ENCODE measurements at places on chromosomes 7 and 10.
A peak's percentile ranks its signal among the peaks of the same experiment; 100 is the strongest.

DNA sequence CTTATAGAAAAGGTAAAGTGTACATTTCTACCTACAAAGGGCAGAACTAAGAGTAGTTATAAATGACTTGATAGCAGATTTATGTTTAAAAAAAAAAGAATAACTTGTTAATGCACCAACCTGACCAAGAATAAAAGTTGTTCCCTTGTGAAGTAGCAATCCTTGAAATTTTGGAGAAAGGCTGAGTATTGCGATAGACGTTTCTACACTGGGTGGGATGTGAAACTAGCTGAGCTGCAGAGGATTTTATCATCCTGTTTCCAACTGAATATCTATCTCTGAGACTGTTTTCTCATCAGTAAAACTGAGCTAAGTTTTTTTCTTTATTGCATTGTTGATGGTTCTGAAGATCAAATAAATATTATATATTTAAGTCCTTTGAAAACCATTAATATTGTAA lies 14.6 kb downstream of the MDFIC start:
- DNase-seq: no peak

DNA sequence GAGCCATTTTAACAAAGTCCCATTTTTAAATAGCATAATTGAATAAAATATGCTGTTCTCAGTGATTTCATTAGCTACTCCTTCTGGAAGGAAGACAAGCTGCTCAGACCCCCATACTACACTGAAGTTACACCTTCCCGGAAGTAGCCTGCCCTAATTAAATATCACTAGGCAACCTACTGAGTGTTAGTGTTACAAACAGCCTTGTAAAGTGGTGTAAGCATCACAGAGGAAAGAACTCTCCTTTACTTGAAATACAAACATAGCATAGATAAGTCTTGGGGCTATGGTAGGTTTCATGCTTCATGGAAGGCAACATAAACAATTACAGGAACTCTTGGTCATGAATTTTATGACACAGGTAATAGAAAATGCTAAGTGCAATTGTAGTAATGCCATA lies 43.4 kb upstream of the PTN start:
- no peak for DNase-seq

DNA sequence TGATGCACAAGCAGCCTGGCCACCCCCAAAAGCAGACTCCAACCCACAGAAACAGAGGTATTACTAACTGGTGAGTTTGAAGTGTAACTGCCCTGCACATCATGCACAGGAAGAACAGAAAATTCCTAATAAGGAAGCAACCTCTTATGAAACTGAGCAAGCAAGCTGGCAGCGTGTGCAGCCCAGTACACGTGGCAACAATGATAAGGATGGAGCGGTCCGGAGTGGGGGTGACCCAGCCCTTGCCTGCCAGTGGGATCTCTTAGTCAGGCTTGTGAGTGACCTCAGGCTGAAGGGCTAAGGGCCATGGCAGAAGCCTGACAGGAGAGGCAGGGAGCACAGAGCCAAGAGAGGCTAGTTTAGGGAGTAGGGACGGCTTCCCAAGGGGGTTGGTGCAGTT lies 22.1 kb upstream of the AOAH start:
- DNase-seq: no peak

DNA sequence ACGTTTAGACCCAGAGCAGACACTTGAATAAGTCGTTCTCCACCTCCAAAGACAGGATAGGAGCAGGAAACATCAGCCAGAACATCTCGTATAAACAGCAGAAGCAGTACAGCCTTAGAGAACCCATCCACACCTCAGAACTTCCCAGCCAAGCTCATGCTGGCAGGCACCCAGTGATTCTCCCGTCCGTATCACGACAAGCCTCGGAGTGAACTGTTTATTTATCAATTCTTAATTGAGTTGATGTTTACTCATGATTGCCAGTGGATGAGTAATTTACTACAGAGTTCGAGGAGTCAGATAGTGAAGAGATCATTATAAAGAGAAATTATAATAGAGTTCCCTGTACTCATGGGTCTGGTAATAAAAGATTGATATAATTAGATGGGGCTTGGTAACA lies 811.5 kb downstream of the LRMDA start:
- DNase-seq: peak; percentile 1

DNA sequence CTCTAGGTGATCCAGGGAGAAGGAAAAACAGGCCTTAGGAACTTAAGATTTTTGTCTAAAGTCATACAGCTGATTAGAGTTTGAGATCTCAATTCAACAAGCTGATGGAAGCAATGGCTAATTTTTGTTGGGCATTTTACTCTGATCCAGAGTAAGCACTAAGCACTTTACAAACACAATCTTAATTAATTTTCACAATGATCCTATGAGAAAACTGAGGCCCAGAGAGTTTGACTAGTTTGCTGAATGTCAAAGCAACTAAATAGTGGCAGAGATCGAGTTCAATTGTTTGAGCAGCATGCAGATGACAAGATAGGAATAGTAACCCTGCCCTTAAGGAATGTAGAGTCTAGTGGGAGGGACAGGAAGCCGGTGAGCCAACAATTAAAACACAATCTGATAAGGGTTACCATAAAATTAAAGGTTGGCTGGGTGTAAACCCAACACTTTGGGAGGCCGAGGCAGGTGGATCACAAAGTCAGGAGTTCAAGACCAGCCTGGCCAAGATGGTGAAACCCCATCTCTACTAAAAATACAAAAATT lies 13.5 kb upstream of the RPEL1 start:
- DNase-seq: no peak

DNA sequence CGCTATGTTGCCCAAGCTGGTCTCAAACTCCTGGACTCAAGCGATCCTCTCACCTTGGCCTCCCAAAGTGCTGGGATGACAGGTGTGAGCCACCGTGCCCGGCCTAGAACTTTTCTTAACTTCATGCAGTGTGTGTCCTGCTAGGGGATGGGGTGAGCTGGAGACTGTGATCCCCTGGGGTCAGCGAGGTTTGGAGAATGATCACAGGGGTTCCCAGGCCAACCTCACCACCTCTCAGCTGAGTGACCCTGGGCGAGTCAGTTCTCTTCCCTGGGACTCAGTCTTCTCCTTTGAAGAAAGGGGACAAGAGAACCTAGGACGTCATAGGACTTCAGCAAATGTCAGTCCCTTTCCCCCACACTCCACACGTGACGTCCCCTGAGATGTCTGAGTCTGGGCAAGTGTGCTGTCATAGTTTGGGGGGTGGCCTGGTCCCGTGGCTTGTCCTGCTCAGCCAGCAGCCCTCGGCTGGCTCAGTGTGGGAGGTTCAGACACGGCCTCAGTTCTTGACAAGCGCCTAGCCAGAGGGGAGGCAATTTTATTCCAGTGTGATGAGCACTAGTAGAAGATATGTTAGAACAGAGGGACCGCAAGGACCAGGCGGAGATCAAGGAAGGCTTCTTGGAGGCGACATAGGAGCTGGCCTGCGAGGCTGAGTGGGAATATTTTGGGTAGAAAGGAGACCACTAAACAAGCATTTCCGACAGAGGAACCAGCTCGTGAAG lies 43.3 kb upstream of the ELN start:
- DNase-seq: no peak

- peak; percentile 4 for DNase-seq
Observed at GRCh38 chr7:21507627-21508343, 35.1 kb upstream of the DNAH11 start.

DNA sequence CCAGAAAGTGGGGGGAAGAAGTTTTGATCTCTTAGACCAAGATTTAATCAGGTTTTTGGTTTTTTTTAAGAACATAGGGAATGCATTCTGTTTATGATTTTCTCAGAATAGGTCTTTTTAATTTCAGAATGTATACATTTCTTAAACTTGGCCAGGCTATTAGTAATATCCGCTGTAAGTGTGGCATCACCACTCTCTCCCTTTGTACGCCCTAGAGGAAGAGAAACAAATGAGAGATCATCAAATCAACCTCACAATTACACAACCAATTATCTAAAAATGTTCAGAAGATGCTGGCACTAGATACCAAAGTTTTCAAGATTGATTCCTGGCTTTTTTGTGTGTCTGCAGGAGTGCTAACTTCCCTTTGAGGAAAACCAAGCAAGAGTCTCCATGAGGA lies 70.0 kb downstream of the KLF6 start:
- DNase-seq: no peak

DNA sequence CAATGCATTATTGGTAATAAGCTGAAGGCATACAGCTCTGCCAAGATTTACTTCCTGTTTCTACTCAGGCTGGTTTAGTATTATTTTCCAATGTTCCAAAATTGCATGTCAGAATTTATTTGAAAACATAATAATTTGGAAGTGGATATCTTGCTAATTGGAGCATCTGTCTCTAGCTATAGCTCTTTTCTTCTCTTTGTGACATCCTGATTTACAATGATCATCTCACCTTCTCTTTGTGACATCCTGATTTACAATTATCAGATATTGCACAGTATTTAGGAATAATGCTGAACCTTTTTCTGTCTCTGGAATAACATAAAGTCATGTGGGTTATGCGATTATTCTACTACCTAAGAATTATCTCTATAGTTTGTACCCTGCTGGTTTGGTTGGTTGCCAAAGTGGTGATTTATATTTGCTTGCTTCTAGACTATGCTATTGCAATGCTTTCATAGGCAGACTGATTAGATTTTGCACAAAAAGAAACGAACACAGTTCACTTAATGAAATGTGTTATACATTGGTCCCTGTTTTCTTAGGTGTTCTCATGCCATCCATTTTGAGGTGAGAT lies 44.3 kb upstream of the CABCOCO1 start:
- DNase-seq: peak; percentile 11

DNA sequence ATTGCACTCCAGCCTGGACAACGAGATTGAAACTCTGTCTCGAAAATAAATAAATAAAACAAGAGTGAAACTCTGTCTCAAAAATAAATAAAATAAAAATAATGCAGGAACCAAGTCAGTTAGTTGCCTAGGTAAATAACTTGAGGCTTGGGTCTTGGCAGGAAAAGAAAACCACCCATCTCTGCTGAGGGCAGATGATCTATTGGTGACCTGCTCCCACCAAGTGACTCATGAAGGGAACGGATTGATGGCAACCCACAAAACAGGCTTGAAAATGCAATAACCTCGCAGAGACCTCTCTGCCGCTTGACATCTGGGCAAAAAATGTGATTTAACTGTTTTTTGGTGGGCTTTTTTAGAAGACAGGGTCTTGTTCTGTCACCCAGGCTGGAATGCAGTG lies 86.6 kb downstream of the CALN1 start:
- DNase-seq: no peak

GRCh38 chr7:74718336-74718735 lies 55.5 kb upstream of the NCF1 start:
- no peak for DNase-seq

GRCh38 chr10:58513188-58514110 lies 777 bp downstream of the BICC1 start:
- no peak for DNase-seq

DNA sequence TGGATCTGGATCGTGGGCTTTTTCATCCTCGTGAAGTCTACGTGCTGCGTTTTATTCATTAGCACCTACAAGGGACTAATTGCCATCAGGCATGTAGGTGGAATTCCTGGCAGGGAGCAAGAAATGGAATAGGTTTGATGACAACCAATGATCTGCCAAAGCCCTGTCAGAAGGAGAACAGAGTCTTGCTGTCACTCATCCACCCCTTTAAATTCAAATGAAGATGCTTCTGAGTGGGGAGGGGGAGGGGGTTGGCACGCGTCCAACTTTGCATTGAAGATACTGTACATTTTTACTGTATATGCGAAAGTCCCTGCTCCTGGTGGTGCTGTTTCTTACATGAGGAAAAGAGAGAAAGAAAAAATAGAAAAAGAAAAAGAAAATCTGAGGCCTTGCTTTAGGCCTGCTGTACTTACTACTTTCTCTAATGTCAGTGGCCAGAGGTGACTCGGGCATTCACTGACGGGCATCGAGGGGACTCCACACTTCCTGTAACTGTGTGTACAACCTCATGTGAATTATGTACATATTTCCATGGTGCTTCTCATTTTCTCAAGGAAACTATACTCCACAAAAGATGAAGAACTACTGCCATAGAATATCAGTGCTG lies 569.1 kb downstream of the INHBA start:
- DNase-seq: no peak

DNA sequence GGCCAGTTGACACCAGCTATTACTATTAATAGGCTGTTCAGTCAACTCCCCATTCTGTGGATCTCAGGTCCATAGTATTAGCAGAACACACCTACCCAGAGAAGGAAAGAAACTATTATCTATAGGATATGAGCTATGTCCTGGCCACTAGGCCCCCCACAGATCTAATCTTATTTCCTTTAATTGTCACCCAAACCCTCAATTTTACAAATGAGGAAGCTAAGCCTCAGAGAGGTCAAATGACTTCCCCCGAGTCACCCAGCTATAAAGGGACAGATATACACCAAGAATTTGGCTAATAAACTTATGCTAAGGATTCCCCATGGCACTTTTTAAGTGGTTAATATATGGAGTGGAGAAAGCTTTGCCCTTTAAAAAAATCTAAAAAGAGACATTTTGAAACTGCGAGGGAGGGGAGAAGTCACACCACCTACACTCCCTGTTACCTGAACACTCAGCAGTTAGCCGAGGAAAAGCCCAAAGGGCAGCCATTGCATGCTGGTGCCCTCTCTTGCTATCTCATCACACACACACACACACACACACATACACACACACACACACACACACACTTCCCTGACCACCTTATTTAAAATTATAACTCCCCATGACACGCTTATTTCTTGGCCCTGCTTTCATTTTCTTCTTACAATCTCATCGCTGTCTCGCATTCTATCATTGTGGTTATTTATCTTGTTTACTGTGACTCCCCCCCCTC lies 157.0 kb upstream of the ADO start:
- no peak for DNase-seq

GRCh38 chr10:73937333-73938043 lies 26.6 kb downstream of the PLAU start:
- DNase-seq: no peak

DNA sequence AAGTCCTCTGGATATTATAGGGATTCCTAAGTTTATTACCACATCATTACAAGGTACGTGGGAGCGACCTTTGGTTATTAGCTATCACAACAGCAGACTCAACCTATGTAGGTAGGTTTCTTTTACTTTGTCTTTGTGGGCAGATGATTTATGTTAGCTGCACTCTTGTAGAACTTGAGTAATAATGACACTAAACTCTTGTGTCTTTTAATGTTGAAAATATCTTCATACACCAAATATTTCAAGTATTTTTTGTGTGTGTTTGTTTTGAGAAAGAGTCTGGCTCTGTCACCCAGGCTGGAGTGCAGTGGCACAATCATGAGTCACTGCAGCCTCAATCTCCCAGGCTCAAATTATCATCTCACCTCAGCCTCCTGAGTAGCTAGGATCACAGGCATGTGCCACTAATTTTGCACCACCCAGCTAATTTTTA lies 19.2 kb upstream of the SUPV3L1 start:
- DNase-seq: no peak

DNA sequence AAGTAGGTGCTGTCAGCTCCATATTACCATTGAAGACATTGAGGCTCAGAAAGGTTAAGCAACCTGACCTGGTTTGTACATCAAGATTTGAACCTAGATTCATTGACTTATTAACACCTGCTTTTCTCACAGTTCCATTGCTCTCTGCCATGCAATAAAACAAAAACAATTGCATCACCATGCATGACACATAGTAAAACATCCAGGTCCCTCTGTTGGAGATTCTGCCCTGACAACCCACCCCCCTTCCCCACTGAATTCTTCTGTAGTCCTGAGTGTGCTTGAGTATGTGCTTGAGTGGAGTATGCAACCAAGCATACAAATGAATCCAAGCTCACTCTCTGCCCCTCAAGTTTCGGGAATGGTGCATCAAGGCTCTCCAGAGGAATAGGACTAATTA lies 6.0 kb upstream of the LMBR1 start:
- no peak for DNase-seq

GRCh38 chr7:128763541-128763940 lies 12.1 kb downstream of the OPN1SW start:
- no peak for DNase-seq

GRCh38 chr7:82266081-82266480 lies 177.5 kb downstream of the CACNA2D1 start:
- DNase-seq: no peak

GRCh38 chr10:11468126-11468742 lies 143.2 kb downstream of the USP6NL start:
- DNase-seq: no peak

All from NCI-H446 (cell line).